Hepatic stellate cell (primary cell): ENCODE measurements at places on chromosomes 11 and 22.

DNA sequence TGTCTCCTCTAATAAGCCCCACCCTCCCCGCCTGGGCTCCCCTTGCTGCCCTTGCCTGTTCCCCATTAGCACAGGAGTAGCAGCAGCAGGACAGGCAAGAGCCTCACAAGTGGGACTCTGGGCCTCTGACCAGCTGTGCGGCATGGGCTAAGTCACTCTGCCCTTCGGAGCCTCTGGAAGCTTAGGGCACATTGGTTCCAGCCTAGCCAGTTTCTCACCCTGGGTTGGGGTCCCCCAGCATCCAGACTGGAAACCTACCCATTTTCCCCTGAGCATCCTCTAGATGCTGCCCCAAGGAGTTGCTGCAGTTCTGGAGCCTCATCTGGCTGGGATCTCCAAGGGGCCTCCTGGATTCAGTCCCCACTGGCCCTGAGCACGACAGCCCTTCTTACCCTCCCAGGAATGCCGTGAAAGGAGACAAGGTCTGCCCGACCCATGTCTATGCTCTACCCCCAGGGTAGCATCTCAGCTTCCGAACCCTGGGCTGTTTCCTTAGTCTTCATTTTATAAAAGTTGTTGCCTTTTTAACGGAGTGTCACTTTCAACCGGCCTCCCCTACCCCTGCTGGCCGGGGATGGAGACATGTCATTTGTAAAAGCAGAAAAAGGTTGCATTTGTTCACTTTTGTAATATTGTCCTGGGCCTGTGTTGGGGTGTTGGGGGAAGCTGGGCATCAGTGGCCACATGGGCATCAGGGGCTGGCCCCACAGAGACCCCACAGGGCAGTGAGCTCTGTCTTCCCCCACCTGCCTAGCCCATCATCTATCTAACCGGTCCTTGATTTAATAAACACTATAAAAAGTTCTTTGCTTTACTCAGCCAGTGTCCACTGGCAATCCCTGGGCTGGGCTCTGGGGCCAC lies 14.4 kb downstream of the TSKU start:
- DNase-seq = peak; percentile 4

DNA sequence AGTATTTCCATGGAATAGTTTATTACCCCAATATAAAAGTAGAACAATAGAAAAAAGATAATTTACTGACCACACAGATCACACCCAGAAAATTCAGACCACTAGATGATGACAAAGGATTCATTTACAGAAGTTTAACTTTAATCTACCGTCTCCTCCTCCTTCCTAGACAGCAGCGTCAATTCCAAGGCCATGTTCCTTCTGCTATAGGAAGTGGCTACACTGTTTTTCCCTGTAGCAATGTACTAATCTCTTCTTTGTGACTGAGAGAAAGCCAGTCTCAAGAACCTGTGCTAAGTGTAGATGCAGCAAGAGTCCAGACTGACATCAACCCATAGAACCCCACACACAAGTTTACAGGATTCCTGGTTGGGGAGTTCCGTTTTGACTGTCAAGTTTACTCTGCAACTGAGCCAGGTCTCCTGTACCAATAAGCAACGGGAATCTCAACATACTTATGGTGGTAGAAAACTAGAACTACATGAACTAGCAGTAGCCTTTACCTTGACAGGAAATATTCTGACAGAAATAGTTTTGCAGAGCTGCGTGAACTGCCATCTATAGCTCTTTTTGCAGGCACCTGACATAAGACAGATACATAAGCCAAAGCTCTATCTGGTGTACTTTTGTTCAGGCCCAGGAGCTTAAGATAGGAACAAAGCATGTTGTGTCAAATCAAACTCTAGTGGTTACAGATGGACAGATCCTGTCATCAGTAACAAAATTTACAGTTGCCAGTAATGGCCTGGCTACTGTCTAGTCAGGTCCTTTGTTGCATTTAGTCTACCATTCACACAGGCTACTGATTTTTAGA lies 42.9 kb downstream of the MRTFA start:
- DNase-seq = no peak

GRCh38 chr11:92687724-92688123 lies 281.7 kb upstream of the MTNR1B start:
- DNase-seq = no peak

- peak; percentile 2 for DNase-seq
Observed at GRCh38 chr11:16252373-16252772, 104.0 kb downstream of the SOX6 start.

- DNase-seq = no peak
Observed at GRCh38 chr22:30490399-30490798, 15.1 kb downstream of the SEC14L4 start.

DNA sequence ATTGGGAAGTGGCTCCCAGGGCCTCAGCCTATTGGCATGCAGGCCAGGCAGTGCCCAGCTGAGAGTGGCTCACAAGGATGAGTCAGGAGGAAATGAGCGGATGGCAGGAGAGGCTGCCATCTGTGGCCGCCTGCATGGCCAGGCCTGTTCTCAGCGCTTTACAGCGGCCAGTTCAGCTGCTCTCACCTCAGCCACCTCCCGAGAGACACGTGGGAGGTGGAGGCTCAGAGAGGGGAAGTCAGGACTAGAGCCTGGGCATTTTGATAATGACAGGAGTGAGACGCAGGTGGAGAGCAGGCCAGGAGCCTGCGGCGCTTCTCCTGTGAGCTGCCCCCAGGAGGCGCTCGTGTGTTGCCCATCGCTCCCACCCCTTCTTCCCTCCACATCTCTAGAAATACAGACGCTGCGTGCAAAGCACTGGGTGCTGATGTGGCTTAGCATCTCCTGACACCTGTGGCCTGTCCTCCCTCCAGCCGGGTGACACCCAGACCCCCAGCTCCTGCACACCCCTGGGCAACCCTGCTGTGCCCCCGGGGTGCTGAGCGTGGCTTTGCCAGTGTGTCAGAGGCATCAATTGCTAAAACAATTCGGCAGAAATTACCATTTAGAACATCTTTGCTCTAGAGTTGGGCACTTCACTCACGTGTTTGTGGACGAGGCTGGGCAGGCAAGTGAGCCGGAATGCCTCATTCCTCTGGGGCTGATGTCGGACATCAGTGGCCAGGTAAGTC lies 21.4 kb upstream of the PANX2 start:
- peak; percentile 65 for DNase-seq
